ENCODE measurements at places on chromosomes 16 and 17.

- DNase-seq = no peak
These were observed 42.1 kb upstream of the SSTR5 start for GRCh38 chr16:1030473-1030901.

DNA sequence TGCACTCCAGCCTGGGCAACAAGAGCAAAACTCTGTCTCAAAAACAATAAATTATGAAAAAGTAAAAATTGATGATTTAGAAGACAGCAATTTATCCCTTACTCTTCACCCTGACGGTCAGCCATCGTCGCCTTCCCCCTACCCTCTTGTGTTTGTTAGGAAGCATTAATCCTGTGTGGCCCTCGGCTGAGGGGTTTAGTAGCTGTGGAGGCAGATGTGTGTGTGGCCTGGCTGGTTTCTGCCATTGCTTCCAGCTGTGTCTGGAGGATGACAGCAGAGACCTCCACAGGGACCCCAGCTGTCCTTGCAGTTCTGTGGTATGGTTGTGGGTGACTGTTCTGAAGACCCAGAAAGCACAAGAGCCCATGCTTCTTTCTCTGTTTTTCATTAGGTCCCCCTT, 25.9 kb downstream of the DBNDD1 start:
- no peak for DNase-seq

DNA sequence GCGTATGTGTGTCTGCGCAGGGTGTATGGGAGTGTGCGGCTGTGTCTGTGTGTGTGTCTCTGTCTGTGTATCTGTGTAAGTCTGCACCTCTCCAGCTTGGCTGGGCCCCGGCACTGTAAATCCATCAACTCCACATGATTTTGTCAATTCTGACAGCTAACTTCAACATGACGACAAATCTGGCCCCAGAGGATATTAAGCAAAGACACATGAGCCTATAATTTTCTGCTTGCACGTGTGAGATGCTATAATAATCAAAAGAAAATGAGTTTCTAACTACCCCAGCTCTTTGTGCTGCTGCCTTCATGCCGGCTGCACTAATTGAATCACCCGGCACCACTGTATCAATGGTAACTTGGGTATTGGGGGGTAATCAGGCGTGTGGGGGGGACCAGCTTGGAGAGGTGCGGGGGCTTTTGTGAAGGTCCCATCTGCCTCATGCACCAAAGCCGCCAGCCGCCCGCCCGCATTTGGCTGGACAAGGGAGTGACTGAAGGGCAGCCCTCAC, 57.6 kb upstream of the LHX1 start:
- DNase-seq = no peak

- no peak for DNase-seq
These were observed 304.7 kb downstream of the ZFHX3 start for GRCh38 chr16:72743011-72743761.

DNA sequence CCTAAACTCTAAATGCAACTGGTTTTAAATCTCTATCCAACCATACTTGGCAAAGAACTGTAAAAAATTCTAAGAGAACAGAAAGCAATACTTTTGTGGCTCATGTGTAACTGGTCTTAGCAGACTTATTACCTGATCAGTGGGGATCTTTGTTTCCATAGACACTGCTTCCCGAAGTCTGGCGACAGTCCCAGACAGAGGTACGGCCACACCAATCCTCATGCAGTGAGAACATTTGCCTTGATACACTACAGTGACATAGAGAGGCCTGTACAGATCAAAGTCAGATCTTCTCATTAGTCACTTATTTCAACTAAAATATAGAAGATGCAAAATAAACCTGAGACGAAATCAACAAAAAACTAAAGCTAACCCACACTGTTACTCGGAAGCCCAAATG, 43.9 kb downstream of the USP31 start:
- DNase-seq = no peak

DNA sequence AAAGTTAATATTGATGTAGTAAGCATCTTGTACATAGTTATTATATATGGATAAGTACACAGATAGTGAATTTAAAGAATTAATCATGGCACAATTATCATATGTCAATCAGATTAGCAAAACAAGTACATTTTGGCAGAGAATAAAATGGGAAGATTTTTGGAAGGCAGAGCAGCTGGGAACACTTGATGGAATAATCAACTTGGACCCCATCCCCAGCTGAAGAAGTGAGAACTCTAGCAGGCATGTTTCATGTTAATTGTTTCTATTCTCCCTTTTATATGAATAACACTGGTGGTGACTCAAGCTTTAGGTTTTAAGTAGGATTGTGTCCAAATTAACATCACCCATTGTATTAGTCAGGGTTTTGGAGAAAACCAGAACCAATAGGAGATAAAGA, 198.7 kb downstream of the KCNJ2 start:
- DNase-seq = no peak

DNA sequence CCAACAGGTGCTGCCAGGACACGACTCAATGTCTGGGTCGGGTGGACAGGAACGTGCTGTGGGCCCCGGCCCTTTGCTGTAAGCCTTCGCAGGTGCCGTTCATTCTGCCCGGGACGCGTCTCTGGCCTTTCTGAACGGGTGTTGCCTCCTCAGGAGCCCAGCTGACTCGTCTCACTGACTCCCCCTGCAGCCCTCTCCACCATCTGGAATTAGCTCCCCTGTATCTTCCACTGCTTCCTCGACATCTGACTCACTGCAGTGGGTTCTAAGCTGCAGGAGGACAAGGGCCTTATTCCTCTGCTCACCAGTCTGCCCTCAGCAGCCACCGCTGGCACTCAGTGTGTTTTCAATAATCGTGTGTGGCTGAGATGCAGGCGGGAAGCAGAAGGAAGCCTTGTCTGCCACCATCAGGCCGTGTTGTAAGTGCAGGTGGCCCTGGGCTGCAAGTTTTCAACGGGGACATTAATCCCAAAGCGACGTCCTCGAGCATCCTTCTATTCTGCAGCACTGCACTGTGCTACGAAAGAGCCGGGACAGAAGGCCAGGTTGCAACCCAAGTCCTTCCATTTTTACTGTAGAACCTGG, 256.2 kb downstream of the FOXL1 start:
- no peak for DNase-seq

- DNase-seq = no peak
These were observed 127.7 kb upstream of the GSE1 start for GRCh38 chr16:85485379-85485778.

DNA sequence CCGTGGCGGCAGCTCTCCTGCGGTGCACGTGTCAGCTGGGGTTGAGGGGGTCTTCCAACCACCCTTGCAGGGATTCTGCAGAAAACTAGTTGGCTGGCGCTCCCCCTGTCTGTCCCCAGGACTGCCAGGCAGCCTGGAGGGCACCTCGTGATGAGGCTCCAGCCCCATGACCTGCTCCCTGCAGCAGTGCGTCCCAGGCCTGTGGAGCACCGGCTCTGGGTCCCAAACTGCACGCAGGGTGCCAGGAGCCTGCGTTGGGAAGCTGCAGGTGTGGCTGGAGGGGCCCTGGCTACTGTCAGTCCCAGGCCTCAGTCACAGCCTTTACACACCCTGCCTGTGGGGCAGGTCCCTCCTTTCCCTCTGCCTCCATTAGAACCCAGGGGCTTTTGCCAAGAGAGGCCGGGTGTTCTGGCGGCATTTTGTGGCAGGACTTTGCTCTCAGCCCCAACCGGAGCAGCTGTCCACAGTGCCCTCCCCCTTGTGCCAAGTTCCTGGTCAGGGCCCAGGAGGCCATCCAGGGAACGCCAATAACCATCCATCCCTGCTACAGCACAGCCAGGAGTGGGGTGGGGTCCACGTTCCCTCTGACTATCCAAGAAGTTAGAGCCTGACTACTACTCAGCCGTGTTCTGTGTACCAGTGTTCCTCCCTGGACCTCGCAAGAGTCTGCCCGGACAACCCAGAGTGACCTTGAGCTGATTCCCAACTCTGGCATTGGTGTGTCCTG, 9.2 kb downstream of the CHMP6 start:
- DNase-seq = no peak

DNA sequence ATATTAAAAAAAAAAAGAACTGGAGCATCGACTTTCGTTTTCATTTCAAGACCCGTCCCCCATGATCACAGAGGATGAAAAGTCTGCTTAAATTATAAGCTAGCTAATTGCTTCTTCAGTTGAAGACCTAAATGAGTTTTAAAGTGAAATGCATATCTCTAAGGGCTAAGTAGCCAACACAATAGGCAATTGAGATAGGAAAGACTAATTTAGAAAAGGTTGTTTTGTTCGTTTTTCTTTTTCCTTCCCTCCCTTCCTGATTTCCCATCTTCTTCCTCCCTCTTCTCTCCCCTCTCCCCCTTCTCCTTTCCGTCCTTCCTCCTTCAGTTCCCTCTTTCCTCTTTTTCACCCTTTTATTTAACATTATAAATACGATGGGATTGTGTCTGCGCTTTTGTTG, 377.2 kb downstream of the WWOX start:
- no peak for DNase-seq

- no peak for DNase-seq
These were observed 29.3 kb downstream of the CTU2 start for GRCh38 chr16:88735616-88736015.

DNA sequence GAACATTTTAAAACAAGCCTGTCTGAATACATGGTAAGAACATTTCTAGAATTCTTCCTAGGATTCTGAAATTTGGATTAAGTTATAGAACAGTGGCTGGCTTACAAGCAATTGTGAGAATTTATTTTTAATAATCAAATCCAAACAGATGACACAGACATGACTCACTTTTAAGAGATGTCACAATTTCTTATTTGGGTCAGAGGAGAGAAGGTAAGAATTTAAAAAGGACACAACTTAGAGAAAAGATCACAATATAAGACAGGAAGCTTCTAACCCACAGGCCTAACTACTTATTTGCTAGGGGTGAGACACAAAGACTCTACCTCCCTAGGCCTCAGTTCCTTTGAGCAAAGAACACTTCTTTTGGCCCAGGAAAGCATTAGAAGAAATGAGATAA, 32.7 kb downstream of the ZZEF1 start:
- no peak for DNase-seq

DNA sequence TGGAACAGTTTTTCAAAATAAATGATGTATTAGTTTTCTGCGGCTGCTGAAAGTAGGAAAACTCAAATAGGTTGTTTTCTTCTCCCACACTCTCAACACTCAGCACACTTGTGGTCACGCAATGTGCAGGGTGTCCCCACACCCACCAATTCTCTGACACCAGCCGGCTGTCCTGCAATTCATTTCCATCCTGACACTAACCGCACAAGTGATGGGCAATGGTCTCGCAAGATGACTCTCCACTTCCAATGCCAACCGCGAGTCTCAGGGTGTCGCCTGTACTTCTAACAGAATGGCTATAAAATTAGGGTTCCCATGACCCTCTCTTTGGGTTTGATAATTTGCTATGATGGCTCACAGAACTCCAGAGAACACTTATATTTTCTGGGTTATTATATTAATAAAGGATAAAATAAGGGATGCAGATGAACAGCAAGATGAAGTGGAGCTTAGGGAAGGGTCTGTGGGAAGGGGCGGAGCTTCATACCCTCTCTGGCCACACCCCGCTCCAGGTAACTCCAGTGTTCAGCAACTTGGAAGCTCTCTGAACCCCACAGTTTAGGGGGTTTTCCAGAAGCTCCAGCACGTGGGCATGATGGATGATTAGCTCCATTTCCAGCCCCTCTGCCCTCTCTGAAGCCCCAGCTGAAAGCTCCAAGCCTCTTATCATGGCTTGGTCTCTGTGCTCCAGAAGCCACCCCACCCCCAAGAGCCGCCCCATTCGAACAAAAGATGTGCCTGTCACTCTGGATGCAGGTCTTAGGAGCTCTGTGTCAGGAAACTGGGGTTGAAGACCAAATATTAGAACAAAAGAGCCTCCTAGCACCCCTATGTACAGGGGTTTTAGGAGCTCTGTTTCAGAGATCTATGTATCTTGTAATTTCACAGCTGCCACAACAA, 19.8 kb downstream of the TAF1C start:
- peak; percentile 44 for DNase-seq

GRCh38 chr16:11452746-11453389, 107.6 kb downstream of the RMI2 start:
- no peak for DNase-seq

DNA sequence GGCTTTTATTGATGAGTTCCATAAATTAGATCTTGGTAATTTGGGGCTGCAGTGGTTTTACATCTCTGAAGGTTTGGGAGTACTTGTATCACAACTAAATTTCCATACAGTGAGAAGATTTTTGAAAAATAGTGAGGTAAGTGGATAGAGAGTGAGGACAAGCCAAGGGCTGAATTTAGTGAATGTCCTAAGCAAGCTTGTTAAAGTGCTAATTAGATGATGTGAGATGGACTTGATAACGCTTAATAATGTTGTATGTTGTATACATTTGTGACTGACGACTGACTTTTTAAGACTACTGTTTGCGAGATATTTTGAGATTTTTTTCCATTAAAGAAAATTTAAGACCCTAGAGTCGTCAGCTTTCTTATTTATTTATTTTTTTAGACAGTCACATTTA, 3.9 kb downstream of the NFATC3 start:
- no peak for DNase-seq

- no peak for DNase-seq
These were observed 3.6 kb downstream of the COG1 start for GRCh38 chr17:73196500-73196899.

DNA sequence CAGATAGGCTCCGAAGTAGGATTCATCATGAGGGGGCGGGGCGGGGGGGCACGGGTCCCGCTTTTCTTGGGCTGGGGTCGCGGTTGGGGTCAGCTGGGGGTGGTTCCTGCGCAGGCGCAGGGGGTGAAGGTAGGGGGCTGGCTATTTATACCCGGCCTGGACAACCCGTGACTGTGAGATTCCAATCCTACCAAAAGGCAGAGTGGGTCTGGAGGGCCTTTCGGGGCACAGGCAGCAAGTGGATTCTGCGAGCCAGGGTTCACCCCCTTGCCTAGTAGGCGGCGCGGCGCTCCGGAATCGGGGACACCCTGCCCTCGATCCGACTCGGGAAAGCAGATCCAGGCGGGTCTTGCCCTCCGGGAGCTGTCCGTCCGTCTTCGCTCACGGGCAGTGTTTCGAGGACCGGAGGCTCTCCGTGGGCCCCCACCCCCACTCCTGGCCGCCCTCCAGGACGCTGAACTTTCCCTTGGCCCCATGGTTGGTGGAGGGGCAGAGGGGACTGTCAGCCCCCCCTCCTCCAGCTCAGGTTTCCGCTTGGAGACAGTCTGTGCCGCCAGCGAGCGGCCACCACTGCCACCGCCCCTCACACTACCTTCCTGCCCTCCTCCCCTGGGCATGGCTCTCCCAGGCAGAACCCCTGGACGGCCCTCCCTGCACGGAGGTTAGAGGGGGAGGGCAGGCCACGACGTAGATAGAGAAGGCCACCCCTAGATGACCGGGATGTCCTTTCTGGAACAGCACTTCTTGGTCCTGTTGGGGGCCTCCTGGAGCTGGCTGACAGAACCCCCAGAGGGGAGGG, 634 bp downstream of the SLC2A4 start:
- DNase-seq = no peak

GRCh38 chr16:51427085-51427484, 276.0 kb upstream of the SALL1 start:
- no peak for DNase-seq

DNA sequence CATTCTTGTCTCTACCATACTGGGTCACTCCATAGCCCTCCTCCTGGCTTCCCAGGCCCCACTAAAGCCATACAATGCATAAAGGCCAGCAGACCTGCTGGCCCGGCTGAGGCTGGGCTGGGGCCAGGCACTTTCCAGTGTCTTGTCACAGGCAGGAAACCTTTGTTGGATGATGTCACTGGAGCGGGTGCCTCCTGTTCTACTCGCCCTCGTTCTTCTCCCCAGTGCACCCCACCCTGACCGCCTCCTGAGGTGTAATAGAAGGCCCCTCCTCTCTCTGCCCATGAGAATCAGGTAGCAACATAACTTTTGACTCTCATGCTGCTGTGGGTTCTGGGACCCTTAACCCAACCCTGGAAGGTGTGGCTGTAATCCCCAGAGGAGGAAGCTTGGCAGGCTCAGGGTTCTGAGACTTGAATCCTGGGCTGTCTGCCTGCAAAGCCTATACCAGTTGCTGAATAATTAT, 54.2 kb upstream of the IL34 start:
- no peak for DNase-seq

- DNase-seq = no peak
These were observed 28.5 kb downstream of the CUEDC1 start for GRCh38 chr17:57926723-57927047.

Data from activated naive CD4-positive, alpha-beta T cell treated with Interleukin-2 at 50 U/mL for 16 hours (primary cell).